Activated T-cell treated with anti-CD3 and anti-CD28 coated beads, Interleukin-2, amount 50 U/mL, for 72 hours (primary cell): ENCODE measurements at places on chromosomes 13 and 19.

DNA sequence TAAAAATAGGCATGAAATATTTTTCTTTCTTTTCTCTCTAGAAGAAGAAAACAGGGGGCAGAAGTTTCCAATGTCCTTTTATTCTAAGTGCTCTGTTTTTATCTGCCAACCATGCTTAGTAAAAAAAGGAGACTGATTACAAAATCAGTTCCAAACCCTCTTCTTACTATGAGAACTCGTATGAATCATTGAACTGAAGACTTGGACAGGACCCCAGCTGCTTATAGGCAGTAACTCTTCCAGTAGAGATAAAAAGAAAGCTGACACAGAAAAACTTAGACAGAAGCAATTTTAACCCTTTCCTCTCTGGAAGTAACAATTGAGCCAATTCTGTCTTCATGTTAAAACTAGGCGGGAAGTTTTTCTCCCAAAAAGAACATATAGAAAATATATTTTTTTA, 24.5 kb upstream of the FREM2 start:
- no peak for DNase-seq

GRCh38 chr13:28047757-28048388, 52.5 kb downstream of the FLT3 start:
- DNase-seq: no peak

GRCh38 chr19:40321566-40322270, 26.5 kb downstream of the C19orf47 start:
- no peak for DNase-seq

- DNase-seq: no peak
These were observed 32.7 kb upstream of the CYSLTR2 start for GRCh38 chr13:48621056-48621455.

DNA sequence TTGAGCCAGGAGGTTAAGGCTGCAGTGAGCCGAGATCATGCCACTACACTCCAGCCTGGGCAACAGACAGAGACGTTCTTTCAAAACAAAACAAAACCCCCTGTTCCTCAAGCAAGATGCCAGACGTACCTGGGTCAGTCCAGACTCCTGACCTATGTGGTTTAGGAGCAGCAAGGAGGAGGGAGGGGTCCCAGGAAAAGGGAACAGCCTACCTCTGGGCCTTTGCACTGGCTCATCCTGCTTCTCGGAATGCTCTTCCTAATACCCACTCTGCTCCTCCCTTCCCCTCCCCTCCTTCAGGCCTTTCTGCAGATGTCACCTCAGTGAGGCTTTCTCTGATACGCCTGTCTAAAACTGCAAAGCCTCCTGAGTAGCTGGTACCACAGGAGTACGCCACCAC, 9.5 kb downstream of the RINL start:
- no peak for DNase-seq

DNA sequence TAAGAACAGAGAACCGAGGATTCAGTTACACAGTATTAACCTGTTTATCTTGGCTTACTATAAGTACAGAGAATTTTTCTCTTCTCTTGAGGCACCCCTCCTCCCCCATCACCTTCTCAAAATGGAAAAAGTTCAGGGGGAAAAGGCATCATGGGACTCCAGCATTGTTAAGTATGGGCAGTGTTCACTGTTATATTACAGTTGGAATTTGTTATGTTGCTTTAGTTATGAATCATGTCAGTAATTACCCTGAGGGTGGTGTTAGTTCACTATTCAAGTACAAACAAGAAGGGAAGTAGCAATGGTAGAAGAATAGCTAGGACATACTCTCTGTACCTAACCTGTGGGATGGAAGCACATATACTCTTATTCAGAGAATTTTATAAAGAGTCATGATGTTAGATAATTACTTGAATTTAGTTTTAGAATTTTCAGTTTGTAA, 12.0 kb downstream of the LPAR6 start:
- no peak for DNase-seq

DNA sequence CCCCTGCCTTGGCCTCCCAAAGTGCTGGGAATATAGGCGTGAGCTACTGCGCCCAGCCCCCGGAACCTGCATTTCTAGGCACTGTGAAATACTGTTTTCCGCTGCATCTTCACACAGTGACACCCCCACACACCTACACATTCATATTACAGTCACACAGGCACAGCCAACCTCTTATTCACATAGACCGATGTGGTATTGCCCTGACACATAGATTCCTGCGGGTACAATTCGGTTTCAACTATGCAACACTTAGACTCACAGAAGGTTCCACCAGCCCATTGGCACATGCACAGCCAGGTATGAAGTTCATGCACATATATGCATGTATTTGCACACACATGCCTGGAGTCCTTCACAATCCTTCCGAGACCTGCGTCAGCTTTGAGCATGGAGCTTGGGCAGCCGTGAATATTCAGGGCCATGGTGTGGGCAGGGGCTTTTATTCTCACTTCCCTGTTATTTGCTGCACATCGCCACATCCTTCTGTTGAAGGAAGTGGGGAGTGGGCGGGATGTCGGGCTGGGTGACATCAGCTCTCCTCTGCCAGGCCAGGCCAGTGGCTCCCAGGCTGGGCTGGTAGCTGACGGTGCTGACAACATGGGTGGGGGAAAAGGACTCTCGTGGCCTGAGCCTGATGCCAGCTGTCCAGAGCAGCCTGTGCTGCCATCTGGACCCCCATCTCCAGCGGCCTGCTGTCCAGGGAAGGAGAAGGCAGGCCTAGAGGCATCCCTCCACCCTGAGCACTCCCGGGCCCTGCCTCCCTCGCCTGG, 5.4 kb upstream of the CDC37 start:
- DNase-seq: peak; percentile 80

- no peak for DNase-seq
These were observed 150.7 kb upstream of the WASF3 start for GRCh38 chr13:26406791-26407190.

DNA sequence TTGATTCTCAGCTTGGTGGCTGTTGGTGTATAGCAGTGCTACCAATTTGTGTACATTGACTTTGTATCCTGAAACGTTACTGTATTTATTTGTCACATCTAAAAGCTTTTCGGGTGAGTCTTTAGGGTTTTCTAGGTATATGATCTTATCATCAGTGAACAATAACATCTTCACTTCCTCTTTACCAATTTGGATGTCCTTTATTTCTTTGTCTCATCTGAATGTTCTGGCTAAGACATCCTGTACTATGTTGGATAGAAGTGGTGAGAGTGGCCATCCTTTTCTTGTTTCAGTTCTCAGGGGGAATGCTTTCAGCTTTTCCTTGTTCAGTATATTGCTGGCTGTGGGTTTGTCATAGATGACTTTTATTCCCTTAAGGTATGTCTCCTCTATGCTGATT, 6.0 kb upstream of the ZNF738 start:
- no peak for DNase-seq

- no peak for DNase-seq
These were observed 73.7 kb upstream of the MEDAG start for GRCh38 chr13:30832377-30832776.

GRCh38 chr19:38149661-38150061, 74.4 kb downstream of the DPF1 start:
- DNase-seq: no peak

- no peak for DNase-seq
These were observed 9.1 kb upstream of the SHISA7 start for GRCh38 chr19:55451965-55452748.

GRCh38 chr19:41903193-41903953, 20.4 kb downstream of the ARHGEF1 start:
- no peak for DNase-seq

DNA sequence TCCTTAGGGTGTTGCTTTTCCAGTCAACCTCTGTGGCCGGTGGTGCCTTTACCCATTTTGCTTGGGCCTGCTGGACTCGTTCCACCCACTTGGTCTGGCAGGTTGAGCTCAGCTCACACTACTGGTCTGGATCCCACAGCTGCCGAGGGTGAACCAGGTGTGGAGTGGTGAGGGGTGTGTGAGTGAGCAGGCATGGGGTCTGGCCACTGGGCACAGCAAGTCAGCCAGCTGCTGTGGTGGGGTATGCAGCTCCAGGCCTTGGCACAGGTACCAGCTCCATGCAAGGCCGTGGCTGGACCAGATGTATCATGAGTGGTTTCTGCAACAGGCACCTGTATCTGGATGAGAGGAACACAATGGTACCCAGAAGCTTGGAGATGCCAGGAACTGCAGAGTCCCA, 277.6 kb upstream of the KLHL1 start:
- DNase-seq: no peak

DNA sequence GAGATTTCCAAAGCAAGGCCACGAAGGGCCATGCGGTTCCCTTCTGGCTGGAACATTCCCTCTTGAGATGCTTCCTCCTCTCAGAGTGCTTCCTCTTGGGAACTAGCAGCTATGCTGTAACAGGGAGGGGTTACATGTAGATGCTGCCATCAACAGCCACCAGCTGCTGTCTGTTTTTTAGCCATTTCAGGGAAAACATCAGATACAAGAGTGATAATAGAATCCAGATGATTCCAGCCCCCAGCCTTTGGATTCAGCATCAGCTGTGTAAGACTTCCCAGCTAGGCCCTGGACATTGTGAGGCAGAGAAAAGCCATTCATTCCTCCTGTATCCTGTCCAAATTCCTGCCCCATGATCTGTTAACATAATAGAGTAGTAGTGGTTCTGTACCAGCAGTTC, 8.2 kb upstream of the ZNF177 start:
- DNase-seq: no peak

GRCh38 chr13:78241278-78241919, 322.8 kb upstream of the EDNRB start:
- peak; percentile 41 for DNase-seq

GRCh38 chr19:7483720-7484201, 5.1 kb downstream of the PEX11G start:
- DNase-seq: no peak

DNA sequence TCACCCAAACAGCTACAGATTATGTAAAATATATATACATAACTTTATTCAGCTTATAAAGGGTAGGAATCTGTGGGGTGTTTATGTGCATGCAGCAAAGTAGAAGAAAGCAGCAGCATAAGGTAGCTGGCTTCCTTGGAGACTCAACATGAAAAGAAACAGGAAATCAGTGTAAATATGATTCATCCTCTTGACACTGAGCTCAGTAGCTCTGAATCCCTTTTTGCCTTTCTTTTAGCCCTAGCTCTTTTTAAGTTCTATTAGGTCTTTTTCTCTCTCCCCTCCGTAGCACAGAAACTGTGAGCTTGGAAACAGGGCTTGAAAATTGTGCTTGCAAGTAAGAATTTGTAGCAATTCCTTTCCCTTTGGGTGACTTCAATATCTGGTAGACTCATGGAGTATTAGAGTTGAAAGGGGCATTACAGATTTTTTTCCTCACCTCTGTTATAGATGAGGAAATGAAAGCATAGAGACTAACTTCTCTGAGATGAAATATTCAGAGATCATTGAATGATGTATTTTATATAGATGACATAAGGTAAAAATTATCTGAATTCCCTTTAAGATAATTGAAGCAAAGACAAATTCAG, 314.4 kb downstream of the PCDH9 start:
- DNase-seq: no peak

- DNase-seq: no peak
These were observed 36.6 kb upstream of the PEPD start for GRCh38 chr19:33558151-33558550.

DNA sequence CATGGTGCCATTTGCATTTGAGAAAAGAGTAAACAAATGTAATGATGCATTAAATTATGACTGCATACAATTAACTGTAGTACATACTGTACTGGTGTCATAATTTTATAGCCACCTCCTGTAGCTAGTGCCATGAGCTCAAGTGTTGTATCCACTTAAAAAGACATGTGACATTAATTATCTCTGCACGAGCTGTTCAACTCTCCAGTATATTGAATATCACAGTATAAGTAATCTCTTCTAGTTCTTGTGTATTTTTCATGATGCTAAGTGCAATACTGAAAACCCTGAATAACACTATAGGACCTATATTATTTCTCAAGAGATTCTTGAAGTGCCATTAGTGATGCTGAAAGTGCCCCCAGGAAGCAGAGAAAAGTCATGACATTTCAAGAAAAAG, 387.3 kb downstream of the PCDH17 start:
- DNase-seq: no peak

DNA sequence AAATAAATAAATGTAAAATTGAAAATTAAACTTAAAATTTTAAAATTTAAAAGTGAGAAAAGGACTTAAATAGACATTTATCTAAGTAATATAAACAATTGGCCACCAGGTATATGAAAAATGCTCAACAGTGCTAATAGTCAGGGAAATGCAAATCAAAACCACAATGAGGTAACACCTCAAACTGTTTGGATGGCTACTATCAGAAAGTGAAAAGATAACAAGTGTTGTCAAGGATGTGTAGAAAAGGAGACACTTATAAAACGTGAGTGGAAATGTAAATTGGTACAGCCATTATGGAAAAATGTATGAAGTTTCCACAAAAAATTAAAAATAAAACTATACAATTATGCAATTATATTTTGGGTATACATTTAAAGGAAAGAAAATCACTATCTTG, 752.2 kb downstream of the EFNB2 start:
- DNase-seq: no peak

DNA sequence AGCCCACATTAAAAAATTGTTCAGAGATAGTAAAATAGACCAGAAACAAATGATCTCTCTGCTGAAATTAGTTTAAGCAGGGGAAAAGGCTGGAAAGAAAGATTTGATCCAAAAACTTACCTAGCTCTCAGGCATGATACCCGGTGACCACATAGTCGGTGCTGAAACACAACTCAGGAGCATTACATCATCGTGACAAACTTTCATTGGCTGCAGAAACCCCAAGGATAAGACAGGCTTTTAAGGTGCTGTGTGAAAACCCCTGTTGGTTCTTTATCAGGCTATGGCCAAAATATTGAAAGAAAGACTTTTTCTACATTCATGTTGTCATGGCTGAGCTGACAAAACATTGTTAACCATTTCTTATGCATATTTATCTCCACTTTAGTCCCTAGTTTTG, 171.7 kb upstream of the KLF12 start:
- DNase-seq: no peak

DNA sequence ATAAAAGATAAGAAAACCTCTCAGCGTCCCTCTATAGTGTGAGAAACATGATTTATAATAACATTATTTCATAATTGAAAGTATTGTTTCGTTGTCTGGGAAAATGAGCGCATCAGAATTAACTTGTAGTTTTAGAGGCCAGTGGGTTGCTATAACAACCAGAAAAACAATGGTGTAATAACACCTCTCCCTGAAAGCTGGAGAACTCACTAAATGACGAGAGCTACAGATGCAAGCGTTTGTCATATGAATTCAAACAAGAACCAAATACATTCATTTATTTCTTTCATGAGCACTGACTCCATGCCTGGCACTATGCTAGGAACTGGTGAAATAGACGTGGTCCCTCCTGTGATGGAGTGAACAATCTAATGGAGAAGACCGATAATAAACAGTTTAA, 16.3 kb downstream of the KBTBD7 start:
- no peak for DNase-seq

GRCh38 chr19:19095691-19096090, 31.9 kb downstream of the SLC25A42 start:
- DNase-seq: no peak

DNA sequence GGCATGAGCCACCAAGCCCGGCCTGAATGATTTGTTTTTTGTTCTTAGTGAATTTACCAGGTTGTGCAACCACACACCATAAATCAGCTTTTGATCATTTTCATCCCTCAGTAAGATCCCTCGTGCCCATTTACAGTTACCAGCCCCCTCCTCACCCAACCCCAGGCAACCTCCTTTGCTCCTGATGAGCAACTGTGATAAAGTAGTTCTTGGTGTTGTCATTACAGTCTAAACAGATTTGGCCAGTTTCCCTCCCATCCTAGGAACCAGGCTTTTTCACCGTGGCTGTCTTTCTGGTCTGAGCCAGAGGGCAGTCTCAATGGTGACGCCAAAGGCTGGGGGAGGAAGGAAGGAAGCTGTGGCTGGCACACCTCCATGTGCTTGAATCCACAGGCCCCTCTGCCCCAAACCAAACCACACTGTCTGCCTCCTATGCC, 61.2 kb upstream of the WDFY2 start:
- DNase-seq: peak; percentile 27
